ENCODE measurements at places on chromosomes 16 and 17.

- H3K4me1 ChIP-seq = peaks cover 80% of the 10 kb centered on the region
- H3K36me3 ChIP-seq = peaks cover 81% of the 10 kb centered on the region
- no peak overlapping the region for H3K4me3 ChIP-seq
- H3K27ac ChIP-seq = peak overlapping the region; percentile 90
- H3K27me3 ChIP-seq = no peaks in the 10 kb centered on the region
- DNase-seq = no peak
Measured at GRCh38 chr16:57036945-57037344, 47.6 kb downstream of the NLRC5 start.

- H3K27ac ChIP-seq = no peak overlapping the region
- DNase-seq = no peak
- H3K27me3 ChIP-seq = no peaks in the 10 kb centered on the region
- peaks cover 35% of the 10 kb centered on the region for H3K36me3 ChIP-seq
- H3K4me1 ChIP-seq = peaks cover 10% of the 10 kb centered on the region
- no peak overlapping the region for H3K4me3 ChIP-seq
Measured at GRCh38 chr17:32361270-32361669, 11.3 kb downstream of the ZNF207 start.

- no peak for DNase-seq
- H3K27me3 ChIP-seq = peaks cover 40% of the 10 kb centered on the region
- H3K4me1 ChIP-seq = no peaks in the 10 kb centered on the region
- H3K4me3 ChIP-seq = no peak overlapping the region
- no peak overlapping the region for H3K27ac ChIP-seq
Measured at GRCh38 chr17:31427684-31428083, 36.2 kb downstream of the RAB11FIP4 start.

DNA sequence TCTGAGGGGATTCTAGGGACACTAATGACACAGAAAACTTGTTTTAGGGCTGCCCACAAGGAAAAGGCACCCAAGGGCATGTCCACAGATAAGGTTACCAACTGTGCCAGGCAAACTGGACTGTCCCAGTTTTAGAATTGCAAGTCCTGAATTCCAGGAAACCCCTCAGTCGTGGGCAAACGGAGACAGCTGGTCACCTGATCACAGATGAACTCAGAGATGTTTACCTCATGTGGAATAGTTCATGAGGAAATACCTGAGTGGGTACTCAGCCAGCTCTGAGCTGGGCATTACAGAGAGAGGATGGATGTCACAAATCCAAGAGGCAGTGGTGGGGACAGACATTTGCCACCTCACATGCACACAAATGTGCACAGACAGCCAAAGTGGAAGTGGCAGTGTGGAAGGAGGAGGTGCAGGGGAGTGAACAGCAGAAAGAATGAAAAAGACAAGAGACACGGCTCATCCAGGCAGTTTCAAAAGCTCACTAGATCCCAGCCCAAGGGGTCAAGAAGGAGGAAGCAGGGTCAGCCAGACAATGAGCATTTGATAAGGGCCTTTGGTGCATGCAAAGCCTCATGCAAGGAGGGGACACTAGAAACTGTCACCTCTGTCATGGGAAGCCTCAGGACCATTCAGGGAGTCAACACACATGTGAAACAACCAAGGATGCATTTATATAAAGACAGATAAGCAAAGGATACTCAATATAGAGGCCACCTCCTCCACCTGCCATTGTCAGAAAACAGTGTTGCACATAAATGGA lies 24.8 kb downstream of the TTLL6 start:
- no peak overlapping the region for H3K4me3 ChIP-seq
- peak overlapping the region; percentile 27 for H3K27ac ChIP-seq
- peaks cover 51% of the 10 kb centered on the region for H3K27me3 ChIP-seq
- peaks cover 5% of the 10 kb centered on the region for H3K4me1 ChIP-seq
- DNase-seq = no peak

- H3K4me3 ChIP-seq = no peak overlapping the region
- peaks cover 29% of the 10 kb centered on the region for H3K36me3 ChIP-seq
- DNase-seq = no peak
Measured at GRCh38 chr16:11543661-11544393, 42.9 kb downstream of the LITAF start.

DNA sequence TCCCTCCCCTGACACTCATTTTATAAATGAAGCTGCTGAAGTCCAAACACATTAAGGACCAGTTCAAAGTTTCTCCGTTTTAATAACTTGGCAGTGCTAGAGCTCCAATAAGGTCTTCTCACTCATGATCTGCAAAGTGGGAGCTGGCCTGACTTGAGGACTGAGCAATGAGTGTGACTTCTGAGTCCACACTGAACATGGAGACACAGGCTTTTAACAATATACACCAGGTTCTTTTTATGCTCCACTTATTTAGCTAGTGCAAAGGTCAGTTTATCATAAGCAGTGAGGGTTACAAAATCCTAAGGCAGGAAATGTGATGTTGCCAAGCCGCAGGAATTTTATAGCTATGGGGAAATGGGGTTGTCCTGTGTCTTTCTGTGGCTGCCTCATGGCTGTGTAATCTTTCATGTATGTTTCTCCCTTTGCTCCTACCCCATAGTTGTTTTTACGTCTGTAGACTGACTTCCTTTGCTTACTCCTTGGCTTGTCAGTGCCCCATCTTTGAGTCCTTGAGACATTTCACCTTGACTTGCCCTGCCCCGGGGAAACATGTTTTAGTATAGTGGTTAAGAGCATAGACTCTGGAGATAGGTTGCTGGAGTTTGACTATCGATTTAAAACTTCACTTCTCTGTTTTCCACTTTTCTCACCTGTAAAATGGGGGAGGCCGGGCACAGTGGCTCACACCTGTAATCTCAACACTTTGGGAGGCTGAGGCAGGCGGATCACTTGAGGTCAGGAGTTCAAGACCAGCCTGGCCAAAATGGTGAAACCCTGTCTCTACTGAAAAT lies 12.2 kb upstream of the MMD start:
- peak overlapping the region; percentile 27 for H3K27ac ChIP-seq
- H3K27me3 ChIP-seq = peaks cover 6% of the 10 kb centered on the region
- no peak for DNase-seq
- no peaks in the 10 kb centered on the region for H3K36me3 ChIP-seq

- no peaks in the 10 kb centered on the region for H3K27me3 ChIP-seq
- H3K27ac ChIP-seq = no peak overlapping the region
- no peak overlapping the region for H3K4me3 ChIP-seq
- peaks cover 14% of the 10 kb centered on the region for H3K36me3 ChIP-seq
- no peaks in the 10 kb centered on the region for H3K4me1 ChIP-seq
Measured at GRCh38 chr17:9444687-9445086, 130.9 kb downstream of the STX8 start.

DNA sequence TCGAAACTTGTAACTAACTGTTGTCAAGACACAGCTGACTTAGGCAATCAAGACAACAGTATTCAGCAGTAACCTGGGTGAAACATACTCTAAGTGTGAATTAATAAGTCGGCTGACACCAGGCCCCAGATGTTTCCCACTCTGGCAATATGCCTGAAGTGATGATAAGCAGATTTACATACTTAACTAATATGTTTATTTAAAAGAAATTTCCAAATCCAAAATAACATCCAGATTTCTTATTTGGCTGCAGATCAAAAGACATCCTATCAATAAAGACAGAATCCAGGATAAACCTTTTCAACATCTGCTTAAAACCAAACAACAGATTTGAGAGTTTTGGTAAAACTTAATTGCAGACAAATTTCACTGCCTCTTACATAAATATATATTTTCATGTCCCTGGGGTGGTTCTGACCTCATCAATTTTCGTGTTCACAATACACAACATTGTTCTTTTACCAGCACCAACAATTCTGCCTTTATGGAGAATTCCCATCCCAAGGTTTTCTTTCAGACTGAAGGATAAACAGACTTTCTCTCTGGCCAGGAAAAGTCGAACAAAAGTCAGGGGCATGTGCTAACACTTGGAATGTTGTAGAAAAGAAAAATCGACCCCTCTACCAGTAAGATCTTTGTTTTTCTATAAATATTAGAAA lies 45.1 kb upstream of the TOX3 start:
- no peak overlapping the region for H3K4me3 ChIP-seq
- no peak overlapping the region for H3K27ac ChIP-seq
- no peak for DNase-seq

GRCh38 chr17:74691151-74691550 lies 21.6 kb downstream of the CD300LF start:
- DNase-seq = no peak
- H3K36me3 ChIP-seq = no peaks in the 10 kb centered on the region
- no peak overlapping the region for H3K27ac ChIP-seq
- H3K4me3 ChIP-seq = no peak overlapping the region
- peaks cover 15% of the 10 kb centered on the region for H3K27me3 ChIP-seq

GRCh38 chr17:69082696-69083095 lies 22.0 kb upstream of the ABCA9 start:
- H3K4me3 ChIP-seq = no peak overlapping the region
- H3K4me1 ChIP-seq = peaks cover 3% of the 10 kb centered on the region
- no peaks in the 10 kb centered on the region for H3K27me3 ChIP-seq
- DNase-seq = no peak
- H3K36me3 ChIP-seq = peaks cover 4% of the 10 kb centered on the region
- no peak overlapping the region for H3K27ac ChIP-seq

DNA sequence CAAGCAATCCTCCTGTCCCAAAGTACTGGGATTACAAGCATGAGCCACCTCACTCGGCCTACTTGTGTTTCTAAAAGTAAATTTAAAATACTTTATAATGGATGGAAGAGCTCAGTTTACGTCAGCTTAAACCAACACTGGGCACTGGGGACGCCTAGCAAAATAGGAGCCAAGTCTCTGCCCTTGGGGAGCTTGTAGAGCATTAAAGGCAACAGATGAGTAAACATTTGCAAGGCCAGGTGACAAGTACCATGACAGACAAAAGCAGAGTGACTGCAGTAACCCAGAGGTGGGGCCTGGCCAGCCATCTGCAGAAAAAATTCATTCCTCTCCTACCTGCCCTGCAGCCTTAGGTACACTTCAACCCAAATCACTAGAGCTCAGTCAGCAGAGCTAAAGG lies 12.1 kb upstream of the NLK start:
- H3K27me3 ChIP-seq = peaks cover 7% of the 10 kb centered on the region
- H3K4me3 ChIP-seq = no peak overlapping the region
- H3K36me3 ChIP-seq = no peaks in the 10 kb centered on the region
- no peak overlapping the region for H3K27ac ChIP-seq
- peaks cover 2% of the 10 kb centered on the region for H3K4me1 ChIP-seq
- no peak for DNase-seq

- H3K27me3 ChIP-seq = peaks cover 36% of the 10 kb centered on the region
- H3K4me3 ChIP-seq = no peak overlapping the region
- peaks cover 6% of the 10 kb centered on the region for H3K4me1 ChIP-seq
- H3K27ac ChIP-seq = no peak overlapping the region
- no peaks in the 10 kb centered on the region for H3K36me3 ChIP-seq
- no peak for DNase-seq
Measured at GRCh38 chr17:65598746-65599145, 37.3 kb upstream of the AXIN2 start.

DNA sequence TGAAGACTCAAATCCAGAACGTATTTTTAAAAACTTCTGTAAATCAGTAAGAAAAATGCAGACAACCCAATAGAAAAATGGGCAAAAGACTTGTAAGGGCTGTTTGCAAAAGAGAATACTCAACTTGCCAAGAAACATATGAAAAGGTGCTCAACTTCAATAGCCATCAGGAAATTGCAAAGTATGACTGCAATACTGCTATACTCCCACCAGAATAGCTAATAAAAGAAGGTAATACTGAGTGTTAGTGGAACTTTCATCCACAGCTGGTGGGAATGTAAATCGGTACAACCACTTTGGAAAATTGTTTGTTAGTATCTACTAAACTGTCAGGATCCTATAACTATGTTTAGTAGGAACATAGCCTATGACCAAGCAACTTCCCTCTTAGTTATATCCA lies 48.1 kb downstream of the TBX4 start:
- no peaks in the 10 kb centered on the region for H3K4me1 ChIP-seq
- H3K4me3 ChIP-seq = no peak overlapping the region
- no peak for DNase-seq
- no peak overlapping the region for H3K27ac ChIP-seq

DNA sequence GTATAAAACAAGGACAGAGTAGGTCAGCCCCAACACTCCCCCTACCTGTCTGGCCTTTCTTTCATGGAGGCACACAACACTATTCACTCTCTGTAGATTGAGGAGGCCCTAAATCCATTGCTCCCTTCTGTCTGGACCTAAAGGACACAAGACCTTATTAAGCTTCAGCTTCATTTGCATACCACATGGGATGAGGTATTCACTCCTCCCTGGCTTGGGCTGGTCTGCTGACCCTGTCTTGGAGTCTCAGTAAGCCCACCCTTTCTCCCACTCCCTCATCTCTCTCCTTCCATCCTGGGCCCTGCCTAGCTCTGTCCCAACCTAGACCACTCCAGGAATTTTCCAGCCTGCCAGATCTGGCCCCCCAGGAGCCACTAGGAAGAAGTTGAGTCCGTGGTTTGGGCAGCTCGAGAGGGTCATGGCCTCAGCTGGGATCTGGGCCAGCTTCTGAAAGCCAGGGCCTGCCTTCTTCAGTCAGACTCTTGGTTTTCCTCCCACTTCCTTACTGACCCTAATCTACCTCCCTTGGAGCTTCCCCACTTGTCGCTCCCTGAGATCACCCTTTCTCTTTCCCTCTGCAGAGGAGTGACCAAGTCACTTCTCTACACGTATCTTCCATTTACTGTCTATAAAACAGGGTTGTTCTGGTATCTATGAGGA lies 6.5 kb upstream of the LLGL1 start:
- DNase-seq = no peak
- H3K27ac ChIP-seq = no peak overlapping the region
- H3K4me1 ChIP-seq = peaks cover 2% of the 10 kb centered on the region
- no peak overlapping the region for H3K4me3 ChIP-seq
- H3K36me3 ChIP-seq = peaks cover 2% of the 10 kb centered on the region
- H3K27me3 ChIP-seq = no peaks in the 10 kb centered on the region
